Psoas muscle (tissue), 8 donors: ENCODE measurements at places on chromosomes 2 and 18.
A peak's percentile ranks its signal among the peaks of the same experiment; 100 is the strongest.

DNA sequence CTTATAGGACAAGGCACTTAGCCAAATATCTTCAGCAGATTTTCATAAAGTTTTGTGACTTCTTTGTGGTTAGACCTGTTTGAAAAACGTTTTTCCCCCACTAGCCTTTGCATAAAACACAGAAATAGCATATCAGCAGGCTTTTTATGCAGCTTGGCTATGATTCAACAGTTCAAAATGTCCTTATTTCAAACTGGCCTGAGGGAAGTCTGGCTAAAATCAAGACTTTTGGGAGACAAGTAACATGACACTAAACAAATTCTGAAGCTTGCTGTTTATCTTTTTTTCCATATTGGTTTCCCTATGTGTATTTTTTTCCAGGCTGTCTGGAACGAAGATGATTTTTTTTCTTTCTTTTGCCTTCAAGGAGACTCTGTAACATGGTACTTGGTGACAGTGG is 95.1 kb upstream of the L3MBTL4 start:
- DNase-seq = no peak

DNA sequence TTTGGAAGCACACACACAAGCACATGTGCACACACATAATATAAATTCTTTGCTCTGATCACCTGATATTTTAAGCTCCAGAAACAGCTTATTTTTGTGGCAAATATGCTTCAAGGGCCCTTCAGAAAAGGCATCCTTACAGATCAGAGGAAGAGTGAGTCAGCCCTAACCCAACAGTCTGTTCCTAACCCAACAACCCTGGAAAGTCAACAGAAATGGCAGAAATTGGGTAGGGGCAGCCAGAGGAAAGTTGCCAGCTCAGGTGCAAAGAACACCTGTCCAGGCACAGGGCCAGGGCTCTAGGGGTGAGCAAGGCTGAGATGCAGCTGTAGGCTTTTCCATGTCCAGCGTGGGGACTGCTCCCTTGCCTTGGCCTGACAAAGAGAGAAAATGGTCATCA is 6.4 kb upstream of the NCKAP5 start:
- no peak for DNase-seq

- peak; percentile 26 for DNase-seq
These were observed 31.5 kb upstream of the TSPYL6 start for GRCh38 chr2:54287532-54287931.

GRCh38 chr18:79056827-79057367 is 12.3 kb upstream of the ATP9B start:
- no peak for DNase-seq

- DNase-seq = no peak
These were observed 385.0 kb downstream of the DSEL start for GRCh38 chr18:67131498-67131897.

DNA sequence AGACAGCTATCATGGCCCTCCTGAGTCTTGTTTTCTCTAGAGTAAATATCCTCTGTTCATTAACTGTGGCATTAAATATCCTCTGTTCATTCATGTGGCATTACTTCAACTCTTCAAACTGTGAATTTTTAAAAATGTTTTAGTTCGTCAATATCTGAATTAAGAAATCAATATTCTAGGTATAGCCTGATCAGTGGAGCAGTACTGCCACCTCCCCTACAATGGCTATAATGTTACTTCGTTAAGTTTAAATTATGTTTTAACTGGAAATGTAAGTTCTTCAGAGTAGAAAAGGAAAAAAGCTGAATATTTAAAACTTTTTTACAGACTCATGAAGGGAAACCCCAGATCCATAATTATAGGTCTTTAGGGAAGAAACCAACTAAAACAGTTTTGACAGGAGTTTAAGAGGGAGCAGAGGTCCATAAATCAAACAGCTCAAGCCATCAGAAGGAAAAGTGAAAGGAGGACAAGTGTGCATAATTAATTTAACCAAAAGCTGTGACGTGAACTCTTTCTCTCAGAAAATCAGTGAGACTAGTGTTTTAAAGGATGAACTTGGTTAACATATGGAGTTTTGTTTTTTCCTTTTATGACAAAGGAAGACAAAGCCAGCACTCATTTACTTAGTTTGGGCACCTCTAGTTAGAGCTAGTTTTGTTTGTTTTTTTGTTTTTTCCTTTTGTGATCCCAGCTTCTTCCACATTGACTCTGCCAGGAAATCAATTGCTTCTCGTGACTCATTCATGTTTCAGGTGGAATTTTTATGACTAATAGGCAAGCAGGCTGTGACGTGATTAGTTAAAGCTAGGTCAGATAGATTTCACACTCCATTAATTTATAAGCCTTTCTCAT is 44.9 kb downstream of the RBBP8 start:
- no peak for DNase-seq

DNA sequence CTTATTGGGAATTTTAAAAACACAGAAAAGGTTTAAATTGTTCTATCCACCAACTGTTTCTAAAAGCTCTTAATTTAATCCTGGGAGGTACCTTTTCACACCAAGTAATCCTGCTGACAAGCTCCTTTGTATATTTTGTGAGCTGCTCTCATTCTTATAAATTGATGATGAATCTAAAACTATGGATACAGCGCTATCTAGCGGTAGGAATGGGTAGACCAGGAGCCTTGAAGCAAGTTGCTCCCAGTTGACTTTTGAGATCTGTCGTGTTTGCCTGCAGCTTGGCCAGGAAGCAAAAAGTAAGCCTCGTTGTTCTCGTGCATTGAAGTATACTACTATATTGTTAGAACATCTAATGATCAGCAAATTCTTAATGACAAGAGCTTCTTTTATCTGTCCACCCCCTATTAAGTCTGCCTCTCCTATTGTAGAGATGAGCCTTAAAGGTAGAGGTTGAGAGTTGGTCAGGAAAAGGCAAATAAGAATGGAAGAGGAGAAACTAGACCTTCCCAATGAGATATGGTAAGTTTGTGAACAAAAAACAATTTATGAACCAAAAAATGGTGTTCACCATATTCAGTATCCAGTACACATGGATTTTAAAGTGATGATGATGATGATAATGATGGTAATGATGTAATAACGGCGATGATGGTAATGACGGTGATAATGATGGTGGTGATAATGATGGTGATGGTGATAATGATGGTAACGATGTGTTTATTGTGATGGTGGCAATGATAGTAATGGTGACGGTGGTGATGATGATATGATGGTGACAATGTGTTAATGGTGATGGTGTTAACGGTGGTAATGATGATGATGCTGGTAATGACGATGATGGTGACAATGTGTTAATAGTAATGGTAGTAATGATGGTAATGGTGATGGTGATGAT is 212.1 kb upstream of the NCKAP5 start:
- no peak for DNase-seq

- DNase-seq = no peak
These were observed 199.5 kb downstream of the TWIST2 start for GRCh38 chr2:239047420-239047819.

GRCh38 chr2:8039732-8040131 is 642.1 kb upstream of the ID2 start:
- no peak for DNase-seq

DNA sequence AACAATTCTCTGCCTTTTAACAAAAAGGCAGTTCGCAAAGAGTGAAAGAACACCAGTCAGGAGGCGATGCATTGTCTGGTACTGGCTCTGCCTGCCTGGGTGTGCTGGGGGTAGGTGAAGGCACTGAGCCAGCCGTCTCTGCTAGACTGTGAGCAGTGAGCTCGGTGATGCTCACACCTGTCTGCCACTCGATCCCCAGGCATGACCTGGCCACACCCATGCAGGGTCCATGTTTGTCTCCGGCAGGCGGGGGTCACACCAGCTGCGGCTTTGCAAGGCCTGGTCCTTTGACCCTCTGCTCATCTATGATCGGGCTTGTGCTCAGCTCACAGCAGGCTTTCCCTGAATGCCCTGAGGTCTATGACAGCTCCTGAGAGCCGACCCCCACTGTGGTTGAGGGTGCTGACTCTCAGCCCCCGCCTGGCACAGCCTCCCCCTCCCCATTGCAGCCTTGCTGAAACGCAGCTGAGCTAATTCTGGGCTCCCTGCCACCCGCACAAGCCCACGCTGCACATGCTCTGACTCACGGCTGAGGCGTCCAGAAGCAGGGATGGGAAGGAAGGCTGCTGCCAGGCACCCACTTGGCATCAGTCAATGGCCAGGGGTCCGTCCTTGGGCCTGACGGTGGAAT is 23.7 kb downstream of the CRACDL start:
- no peak for DNase-seq
